ENCODE measurements at places on chromosomes 2 and 18. TPM values are rescaled to one million over a fixed set of nuclear protein-coding genes. Genes with fewer than 3 reads are reported as not detected.

DNA sequence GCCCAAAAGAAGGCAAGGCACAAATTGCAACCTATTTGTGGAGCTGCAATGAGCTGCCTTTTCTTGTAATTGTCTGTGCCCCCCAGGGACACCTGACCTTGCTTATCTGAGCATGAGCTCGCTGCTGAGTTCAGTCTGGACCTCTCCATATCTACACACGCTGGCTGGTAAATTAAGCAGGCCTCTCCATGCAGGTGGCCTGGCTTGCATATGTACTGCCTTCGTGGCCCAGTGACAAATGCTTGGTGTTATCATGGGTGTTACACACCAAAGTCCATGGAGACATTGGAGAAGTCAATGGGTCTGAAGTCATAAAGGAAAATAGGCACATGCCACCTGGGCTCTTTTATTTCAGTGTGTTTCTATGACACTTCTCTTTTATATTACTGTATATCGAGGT, 121.2 kb downstream of the IRS1 start:
- no peak for DNase-seq

GRCh38 chr2:66251573-66251972, 183.4 kb upstream of the MEIS1 start:
- DNase-seq, result no peak

- no peak for DNase-seq
Observed at GRCh38 chr2:238939521-238940403, 91.9 kb downstream of the TWIST2 start.

Gene CFAP65
- total RNA-seq, result not detected

- DNase-seq, result no peak
Observed at GRCh38 chr2:241935314-241935713, 65.8 kb downstream of the RTP5 start.

DNA sequence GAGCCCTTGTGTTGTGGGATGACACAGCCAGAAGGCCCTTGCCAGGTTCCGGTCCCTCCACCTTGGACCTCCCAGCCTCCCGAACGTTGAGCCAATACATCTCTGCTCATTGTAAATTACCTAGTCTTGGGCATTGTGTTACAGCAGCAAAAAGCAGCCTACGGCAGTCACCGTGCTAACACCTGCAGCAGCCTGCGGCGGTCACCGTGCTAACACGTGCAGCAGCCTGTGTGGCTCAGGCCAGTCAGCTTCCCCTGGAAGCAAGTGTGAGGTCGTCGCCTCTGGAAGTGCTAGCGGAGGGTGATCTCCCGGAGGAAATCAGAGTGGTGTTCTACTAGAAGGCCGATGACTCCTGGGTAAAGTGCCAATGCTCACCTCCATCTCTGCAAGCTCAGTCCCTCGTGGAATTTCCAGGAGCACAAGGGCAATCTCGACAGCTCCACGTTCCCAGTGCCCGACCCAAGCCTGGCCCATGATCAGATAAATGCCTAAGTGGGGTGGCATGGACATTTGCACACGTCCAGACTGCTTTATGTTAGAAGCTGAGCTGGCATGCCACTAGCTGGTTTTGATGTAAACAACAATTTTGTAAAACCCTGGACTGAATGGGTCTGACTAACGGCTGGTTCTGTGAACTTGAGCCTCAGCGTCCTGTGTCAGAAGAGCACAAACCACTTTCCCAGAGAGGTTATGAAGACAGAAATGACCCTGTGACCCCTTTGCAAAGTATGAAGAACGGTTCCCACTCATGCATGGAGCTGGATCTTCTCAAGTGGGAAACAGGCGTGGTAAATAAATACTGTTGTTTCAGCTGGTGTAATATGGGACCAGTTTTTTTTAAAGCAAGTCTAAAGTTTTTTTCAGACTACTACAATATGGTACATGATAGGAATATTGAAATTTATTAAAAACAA, 11.4 kb upstream of the CNDP1 start:
- DNase-seq, result no peak

GRCh38 chr18:832085-832681, 20.1 kb upstream of the YES1 start:
- no peak for DNase-seq

- no peak for DNase-seq
Observed at GRCh38 chr2:134117676-134118075, 136.2 kb upstream of the MGAT5 start.

GRCh38 chr2:63643486-63643885, 54.7 kb downstream of the MDH1 start:
- DNase-seq, result no peak

DNA sequence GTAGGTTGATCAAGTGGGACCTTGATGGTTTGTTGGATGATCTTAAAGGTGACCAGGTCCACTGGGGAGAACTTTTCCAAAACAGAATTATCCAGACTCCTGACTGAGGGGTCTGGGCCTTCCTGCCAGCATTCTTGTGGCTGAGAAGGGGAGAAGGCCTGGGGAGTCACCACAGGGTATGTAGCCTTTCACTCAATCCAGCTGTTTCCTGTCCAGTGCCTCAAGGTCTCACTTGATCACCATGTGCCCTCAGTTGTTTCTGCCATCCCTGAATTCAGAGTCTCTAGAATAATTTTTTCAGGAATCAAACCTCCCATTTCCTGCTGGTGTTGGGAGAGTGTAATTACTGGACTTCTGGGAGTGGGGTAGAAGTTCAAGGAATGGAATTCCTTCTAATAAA, 54.4 kb upstream of the TANC1 start:
- no peak for DNase-seq
